ENCODE measurements at places on chromosomes 2 and 18.

GRCh38 chr2:183284606-183285005, 160.4 kb downstream of the NUP35 start:
- no peak for DNase-seq

GRCh38 chr2:150716186-150716585, 228.7 kb upstream of the RND3 start:
- DNase-seq, result no peak

DNA sequence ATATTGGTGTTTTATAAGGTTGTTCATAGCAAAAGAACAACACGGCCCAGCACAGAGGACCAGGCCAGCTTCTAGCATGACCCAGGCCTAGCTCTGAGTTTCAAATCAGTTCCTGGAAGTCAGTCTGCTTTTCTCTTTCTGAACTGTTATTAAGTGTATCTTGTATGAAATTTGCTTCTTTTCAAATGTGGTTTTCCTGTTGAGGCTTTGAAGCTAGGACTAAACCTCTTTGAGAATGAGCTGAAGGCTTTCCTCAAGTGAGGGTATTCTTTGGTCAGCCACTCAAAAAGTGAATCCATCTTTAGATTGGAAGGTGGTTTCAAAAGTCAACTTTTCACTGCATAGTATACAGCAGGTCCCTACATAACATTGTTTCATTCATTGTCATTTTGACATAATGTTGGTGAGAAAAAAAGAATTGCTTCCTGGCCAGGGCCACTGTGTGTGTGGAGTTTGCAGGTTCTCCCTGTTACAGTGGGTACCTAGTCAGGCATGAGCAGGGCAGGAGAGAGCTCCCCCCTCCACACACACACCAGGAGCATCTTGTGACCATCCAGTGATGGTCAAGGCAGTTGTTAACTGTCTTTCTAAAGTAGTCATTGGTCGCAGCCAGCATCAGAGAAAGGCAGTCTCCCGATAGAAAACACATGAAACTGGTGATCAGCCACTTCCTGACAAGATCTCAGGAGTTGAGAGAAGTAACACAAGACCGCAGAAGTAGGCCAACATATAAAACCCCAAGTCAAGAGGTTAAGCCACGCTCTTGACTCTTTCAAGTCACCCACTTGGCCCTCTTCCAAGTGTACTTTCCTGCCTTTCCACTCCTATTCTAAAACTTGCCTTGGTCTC, 6.7 kb upstream of the ACAA2 start:
- no peak for DNase-seq

DNA sequence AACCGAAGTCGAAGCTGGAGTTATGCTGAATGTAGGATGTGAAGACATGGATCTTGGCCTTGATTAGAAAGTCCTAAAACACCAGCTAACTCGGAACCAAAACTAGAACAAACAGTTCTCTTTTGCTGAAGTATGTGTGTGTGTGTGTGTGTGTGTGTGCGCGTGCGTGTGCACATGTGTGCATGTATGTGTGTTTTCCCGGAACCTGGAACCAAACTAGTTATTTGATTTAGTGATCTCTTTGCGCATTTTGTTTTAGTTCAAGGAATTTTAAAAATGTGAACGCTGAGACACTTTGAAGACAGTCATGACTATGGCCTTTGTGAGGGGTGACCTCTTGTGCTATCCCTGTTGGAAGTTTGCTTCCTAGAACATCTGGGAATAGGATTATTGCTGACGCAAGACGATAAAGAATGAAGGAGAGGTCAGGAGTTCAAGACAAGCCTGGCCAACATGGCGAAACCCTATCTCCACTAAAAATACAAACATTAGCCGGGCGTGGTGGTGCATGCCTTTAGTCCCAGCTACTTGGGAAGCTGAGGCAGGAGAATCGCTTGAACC, 23.8 kb downstream of the FHL2 start:
- DNase-seq, result no peak

DNA sequence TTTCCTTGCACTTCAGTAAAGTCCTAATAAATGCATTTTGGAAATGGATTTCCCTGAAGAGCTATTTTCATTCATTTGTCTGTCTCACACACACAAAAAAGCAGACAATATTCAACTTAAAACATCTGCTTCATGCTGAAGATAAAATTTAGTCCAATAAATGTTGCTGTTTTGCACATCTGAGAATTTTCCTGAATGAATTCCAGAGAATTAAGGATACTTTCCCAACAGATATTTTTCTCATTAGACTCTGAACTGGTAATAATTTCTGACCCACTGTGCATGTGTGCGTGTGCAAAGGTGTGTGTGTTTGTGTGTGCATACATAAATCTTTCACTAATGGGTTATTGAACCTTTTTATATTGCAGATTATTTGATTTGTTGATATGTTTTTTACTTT, 390.2 kb upstream of the TMEFF2 start:
- DNase-seq, result no peak

DNA sequence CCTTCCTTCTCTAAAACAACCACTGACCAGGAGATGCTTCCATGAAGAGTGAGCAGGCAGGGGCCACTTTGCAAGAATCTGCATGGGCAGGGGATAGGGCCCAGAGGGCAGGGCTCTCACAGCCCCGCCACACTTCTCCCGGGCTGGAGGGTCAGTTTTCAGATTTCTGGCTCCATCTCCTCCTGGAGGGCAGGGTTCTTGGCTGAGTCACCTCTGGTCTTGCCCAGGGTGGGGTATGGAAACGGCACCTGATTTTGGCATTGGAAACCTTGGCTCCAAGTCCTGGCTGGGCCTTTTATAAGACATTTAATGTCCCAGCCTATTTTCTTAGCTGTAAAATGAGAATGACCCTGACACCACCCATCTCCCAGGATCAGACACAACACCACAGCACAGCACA, 27.6 kb upstream of the ASPRV1 start:
- no peak for DNase-seq

Measured in right kidney (tissue), 9 donors.